ENCODE measurements at places on chromosomes 1 and 21. TPM values are rescaled to one million over a fixed set of nuclear protein-coding genes. Genes with fewer than 3 reads are reported as not detected.

GRCh38 chr1:243549108-243549507, 293.3 kb downstream of the SDCCAG8 start:
- no peak for DNase-seq
- no peaks in the 10 kb centered on the region for H3K27me3 ChIP-seq
- H3K4me3 ChIP-seq = no peak overlapping the region
- no peaks in the 10 kb centered on the region for H3K4me1 ChIP-seq
- H3K27ac ChIP-seq = no peak overlapping the region
- H3K36me3 ChIP-seq = no peaks in the 10 kb centered on the region

- H3K36me3 ChIP-seq = no peaks in the 10 kb centered on the region
- DNase-seq = no peak
- H3K4me3 ChIP-seq = no peak overlapping the region
- no peak overlapping the region for H3K27ac ChIP-seq
- H3K4me1 ChIP-seq = no peaks in the 10 kb centered on the region
Observed at GRCh38 chr1:184535191-184535970, 148.6 kb downstream of the C1orf21 start.

Gene DIRAS3
- total RNA-seq = 0.42 TPM

- H3K4me1 ChIP-seq = no peaks in the 10 kb centered on the region
- H3K4me3 ChIP-seq = no peak overlapping the region
- no peaks in the 10 kb centered on the region for H3K36me3 ChIP-seq
- DNase-seq = no peak
Observed at GRCh38 chr21:45259206-45259840, 28.4 kb downstream of the POFUT2 start.

GRCh38 chr1:82778612-82779011, 977.9 kb downstream of the ADGRL2 start:
- no peak overlapping the region for H3K4me3 ChIP-seq
- no peaks in the 10 kb centered on the region for H3K4me1 ChIP-seq
- no peak for DNase-seq

DNA sequence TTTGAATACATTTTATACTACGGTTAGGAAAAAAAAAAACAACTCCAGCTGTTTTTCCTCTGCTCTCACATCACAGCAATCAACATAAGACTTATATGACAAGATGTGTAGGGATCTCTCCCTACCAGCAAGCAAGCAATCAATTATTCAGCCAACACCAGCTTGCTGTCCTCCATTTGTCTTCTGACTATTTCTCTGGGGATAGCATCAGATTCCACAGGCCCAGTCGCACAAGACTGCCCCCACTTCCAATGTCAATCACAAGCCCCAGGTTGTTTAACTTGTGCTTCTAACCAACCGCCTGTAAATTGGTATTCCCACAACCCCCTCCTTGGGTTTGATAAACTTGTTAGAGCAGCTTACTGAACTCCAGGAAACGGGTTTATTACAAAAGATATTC, 873.1 kb upstream of the TMPRSS15 start:
- DNase-seq = no peak
- H3K36me3 ChIP-seq = no peaks in the 10 kb centered on the region
- no peaks in the 10 kb centered on the region for H3K27me3 ChIP-seq
- no peak overlapping the region for H3K4me3 ChIP-seq

Gene WLS
- total RNA-seq = 88.3 TPM

DNA sequence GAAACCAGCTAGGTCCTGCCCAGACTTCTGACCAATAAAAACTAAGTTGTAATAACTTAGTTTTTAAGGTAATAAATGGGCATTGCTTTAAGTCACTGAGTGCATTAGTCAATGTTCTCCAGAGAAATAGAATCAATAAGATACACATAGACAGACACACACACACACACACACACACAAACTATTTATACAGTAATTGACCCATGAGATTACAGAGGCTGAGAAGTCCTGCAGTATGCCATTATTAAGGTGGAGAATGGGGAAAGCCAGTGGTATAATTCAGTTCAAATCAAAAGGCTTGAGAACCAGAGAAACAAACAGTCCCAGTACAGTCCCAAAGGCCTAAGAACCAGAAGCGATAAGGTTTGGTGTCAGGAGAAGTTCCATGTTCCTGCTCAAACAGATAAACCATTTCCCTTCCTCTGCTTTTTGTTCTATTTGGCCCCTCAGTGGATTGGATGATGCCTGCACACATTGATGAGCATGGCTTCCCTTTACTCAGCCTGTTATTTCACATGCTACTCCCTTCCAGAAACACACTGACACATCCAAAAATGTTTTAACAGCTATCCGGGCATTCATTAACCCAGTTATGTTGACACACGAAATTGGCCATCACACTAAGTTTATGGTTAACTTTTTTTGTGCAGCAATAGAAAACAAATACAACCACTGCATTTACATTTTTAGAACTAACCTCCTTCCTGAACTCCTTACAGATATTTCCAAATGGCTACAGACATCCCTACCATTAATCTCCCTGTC, 828.2 kb upstream of the NCAM2 start:
- H3K4me1 ChIP-seq = no peaks in the 10 kb centered on the region
- H3K27ac ChIP-seq = no peak overlapping the region
- H3K36me3 ChIP-seq = no peaks in the 10 kb centered on the region
- H3K4me3 ChIP-seq = no peak overlapping the region
- DNase-seq = no peak

Data from colonic mucosa (tissue), 4 donors.